ENCODE measurements at places on chromosomes 3 and 15.

DNA sequence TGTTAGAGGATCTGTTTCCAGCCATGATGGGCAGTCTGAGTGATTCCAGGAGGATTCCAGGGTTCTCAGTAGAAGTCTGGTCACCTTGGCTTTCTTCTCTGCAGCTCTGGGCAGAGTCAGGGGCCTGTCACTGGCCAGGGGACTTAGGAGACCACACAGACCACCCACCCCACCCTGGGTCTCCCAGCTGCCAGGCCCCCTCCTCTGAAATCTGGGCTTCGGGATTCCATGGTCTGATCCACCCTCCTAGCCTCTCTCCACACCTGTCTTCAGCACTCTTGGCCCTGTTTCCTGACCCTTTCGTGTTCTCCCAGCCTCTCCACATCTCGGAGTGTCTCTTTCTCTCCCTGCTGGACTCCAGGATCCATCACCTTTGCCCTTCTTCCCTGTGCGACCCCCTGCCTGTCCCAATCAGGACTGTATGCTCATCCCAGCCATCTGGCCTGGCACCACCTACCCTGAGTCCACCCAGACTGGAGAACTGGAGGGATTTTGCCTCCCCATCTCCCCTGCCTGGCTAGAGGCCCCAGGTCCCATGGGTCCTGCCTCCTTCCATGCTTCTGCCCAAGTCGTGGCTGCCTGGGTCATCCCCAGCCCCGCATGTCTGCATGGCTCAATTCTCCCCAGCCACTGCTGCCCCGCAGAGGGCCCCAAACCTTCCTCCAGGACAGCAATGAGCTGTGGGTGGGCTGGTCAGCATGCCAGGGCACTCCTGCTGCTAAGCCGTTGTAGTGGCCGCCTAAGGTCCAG is 34.3 kb downstream of the GOLGA6L10 start:
- DNase-seq, result no peak

- no peak for DNase-seq
Measured at GRCh38 chr3:63128380-63128779, 149.7 kb upstream of the SYNPR start.

DNA sequence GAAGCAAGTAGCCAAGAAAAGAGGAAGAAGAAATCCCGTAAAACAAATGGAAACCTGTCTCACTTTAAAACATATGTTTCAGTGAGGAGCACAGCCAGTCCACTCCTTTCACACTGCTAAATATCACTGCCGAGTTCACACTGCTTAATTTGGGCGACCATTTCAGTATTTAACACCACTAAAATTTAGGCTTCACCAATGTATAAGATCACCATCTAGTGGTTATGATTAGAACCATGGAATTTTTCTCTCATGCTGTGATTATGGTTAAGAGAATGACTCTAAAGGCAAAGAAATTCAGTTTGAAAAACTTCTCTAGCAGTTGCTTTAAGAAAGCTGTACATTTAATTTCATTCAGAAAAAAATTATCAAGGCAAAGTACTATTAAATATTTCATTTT is 16.6 kb downstream of the SLC4A7 start:
- DNase-seq, result no peak

DNA sequence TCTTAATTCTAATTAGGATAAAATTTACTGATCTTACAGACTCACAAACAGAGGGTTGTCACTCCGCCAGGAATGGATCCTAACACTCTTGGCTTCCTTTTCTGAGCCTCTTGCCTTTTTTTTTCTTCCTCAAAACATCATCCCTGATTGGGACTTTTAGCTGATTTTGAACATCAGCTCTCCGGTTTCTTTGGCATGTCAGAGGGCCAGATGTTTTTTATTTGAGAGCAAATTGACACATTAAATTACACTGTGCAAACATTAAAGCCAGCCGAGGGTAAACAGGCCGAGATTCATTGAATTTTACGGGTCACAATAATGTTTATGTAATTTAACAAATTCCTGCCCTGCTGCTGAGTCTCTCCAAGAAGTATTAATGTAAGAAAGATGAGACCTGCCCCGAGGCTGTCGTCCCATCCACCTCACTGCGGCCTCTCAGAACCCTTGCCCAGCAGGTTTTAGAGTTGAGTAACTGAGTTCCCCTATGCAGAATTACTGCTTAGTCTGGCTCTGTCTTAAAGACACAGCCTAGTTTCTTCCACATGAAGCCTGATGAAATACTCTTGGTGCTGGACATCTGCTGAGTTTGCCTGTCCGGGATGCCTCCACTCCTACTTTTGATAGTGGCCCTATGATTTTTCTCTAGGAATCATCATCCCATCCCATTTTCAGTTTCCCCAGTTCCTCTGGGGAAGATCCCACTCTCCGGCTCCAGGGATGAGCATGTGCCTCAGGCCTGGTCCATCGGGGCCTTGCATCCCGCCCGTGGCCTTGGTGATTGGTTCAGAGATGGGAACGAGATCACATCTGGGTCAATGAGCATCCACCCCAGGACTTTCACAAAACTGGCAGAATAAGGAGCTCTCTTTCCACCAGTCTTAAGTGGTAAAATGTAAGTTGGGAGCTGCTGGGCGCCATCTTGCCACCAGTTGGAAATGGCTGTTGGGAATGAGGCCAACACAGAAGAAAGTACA is 226.6 kb upstream of the TLE3 start:
- DNase-seq, result no peak

DNA sequence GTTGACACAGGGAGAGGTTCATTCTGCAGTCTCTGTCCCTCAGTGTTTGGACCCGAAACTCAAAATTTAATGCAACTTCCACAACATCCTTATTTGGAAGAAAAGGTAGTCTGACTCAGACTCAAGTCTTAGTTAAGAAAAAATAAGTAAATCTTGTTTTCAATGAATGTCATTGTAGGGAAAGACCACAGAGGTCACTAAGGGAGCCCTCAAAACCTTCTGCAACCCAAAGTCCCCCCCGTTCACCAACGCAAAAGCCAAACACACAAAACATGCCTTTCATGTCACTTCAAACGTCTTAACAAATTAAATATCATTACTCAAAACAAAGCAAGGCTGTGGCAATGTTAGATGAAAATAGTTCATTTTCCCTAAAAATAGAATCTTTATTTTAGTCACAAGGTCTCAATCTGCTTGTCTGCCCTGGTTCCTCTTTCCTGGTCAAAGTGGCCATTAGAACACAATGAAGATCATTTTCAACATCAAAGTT is 20.9 kb upstream of the SSUH2 start:
- no peak for DNase-seq

DNA sequence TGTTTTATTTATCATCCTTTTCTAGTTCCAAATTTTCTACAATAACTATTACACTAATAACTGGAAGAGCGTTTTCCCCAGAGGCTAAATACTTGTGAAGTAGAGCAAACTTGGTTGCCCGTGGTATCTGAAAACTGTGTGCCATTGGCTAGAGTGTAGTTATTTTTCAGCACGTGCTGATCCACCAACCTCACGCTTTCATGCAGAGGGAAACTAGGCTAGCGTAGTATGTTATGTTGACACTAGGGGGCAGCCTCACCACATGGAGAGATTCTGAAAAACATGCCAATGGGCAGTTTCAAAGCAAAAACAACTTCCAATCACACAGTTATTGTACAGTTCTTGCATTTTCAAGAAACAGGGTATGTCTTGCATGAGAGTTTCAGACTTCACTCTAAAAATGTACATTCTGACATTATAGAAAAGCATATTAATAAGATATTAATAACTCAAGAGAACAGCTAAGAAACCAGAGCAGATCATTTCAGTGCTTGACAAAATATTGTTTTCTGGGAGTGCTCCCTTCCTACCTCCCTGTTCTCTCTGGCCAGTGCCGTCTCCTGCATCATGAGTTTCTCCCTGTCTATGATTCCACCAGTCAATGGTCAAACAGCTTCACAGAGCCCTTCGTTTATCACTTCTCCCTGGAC is 39.7 kb downstream of the SPATA12 start:
- no peak for DNase-seq

DNA sequence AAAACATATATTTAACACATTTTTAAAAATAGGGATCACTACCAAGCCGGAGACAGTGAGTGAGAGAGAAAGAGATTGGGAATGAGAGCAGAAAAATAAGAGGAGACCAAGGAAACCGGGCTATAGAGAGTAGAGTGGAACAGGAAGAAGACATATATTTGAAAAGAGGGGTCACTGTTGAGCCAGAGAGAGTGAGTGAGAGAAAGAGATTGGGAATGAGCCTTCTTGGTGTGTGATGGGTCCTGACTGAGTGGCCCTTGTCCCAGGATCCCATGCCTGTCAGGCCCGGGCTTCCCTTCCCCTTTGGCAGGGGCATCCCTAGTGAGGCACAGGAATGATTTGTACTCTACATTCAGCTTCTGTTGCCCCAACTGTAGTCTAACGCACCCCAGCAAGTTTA is 646.6 kb downstream of the NTRK3 start:
- DNase-seq, result no peak

- no peak for DNase-seq
Measured at GRCh38 chr3:152628496-152628895, 206.4 kb upstream of the P2RY1 start.

GRCh38 chr3:133038731-133039375 is 662 bp downstream of the TMEM108 start:
- DNase-seq, result no peak
